ENCODE measurements at places on chromosomes 7 and 10.

GRCh38 chr10:86609920-86610319 lies 44.4 kb upstream of the OPN4 start:
- H3K27me3 ChIP-seq = no peaks in the 10 kb centered on the region
- H3K4me3 ChIP-seq = no peak overlapping the region
- no peak for DNase-seq
- no peaks in the 10 kb centered on the region for H3K36me3 ChIP-seq

- H3K36me3 ChIP-seq = no peaks in the 10 kb centered on the region
- no peak overlapping the region for H3K27ac ChIP-seq
- DNase-seq = no peak
- H3K4me3 ChIP-seq = no peak overlapping the region
- H3K27me3 ChIP-seq = no peaks in the 10 kb centered on the region
- H3K4me1 ChIP-seq = no peaks in the 10 kb centered on the region
Measured at GRCh38 chr10:8183241-8183704, 128.8 kb downstream of the GATA3 start.

- peaks cover 27% of the 10 kb centered on the region for H3K36me3 ChIP-seq
- no peaks in the 10 kb centered on the region for H3K27me3 ChIP-seq
- no peak overlapping the region for H3K4me3 ChIP-seq
- H3K27ac ChIP-seq = no peak overlapping the region
Measured at GRCh38 chr10:112962343-112962742, 12.3 kb downstream of the TCF7L2 start.

GRCh38 chr10:58577437-58577777 lies 64.7 kb downstream of the BICC1 start:
- H3K27me3 ChIP-seq = no peaks in the 10 kb centered on the region
- H3K27ac ChIP-seq = no peak overlapping the region
- H3K4me1 ChIP-seq = no peaks in the 10 kb centered on the region

- no peak for DNase-seq
- peaks cover 4% of the 10 kb centered on the region for H3K36me3 ChIP-seq
- no peak overlapping the region for H3K27ac ChIP-seq
- no peak overlapping the region for H3K4me3 ChIP-seq
- no peaks in the 10 kb centered on the region for H3K4me1 ChIP-seq
Measured at GRCh38 chr7:98464558-98464940, 63.7 kb upstream of the BAIAP2L1 start.

- no peaks in the 10 kb centered on the region for H3K4me1 ChIP-seq
- H3K4me3 ChIP-seq = no peak overlapping the region
- no peaks in the 10 kb centered on the region for H3K27me3 ChIP-seq
- no peak overlapping the region for H3K27ac ChIP-seq
- H3K36me3 ChIP-seq = no peaks in the 10 kb centered on the region
Measured at GRCh38 chr10:128429835-128430513, 303.8 kb upstream of the MKI67 start.

- H3K4me1 ChIP-seq = no peaks in the 10 kb centered on the region
- no peaks in the 10 kb centered on the region for H3K27me3 ChIP-seq
- DNase-seq = no peak
- no peak overlapping the region for H3K27ac ChIP-seq
Measured at GRCh38 chr7:134954197-134955082, 31.9 kb upstream of the AGBL3 start.

GRCh38 chr10:74927701-74928100 lies 101.3 kb downstream of the KAT6B start:
- H3K36me3 ChIP-seq = no peaks in the 10 kb centered on the region
- H3K27me3 ChIP-seq = no peaks in the 10 kb centered on the region
- peaks cover 11% of the 10 kb centered on the region for H3K4me1 ChIP-seq

DNA sequence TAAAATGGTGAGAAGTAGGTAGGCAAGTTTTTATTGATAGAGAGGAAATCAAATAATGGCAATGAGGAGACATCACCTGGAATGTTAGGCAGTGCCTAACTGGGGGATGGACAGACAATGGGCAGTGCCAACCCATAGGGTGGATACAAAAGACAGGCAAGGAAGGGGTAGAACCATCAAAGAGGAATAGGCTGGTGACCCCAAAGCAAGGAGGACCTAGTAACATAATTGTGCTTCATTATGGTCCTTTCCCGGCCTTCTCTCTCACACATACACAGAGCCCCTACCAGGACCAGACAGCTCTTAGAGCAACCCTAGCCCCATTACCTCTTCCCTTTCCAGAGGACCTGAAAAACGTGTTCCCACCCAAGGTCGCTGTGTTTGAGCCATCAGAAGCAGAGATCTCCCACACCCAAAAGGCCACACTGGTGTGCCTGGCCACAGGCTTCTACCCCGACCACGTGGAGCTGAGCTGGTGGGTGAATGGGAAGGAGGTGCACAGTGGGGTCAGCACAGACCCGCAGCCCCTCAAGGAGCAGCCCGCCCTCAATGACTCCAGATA lies 30.0 kb downstream of the PRSS2 start:
- no peak overlapping the region for H3K4me3 ChIP-seq
- peaks cover 20% of the 10 kb centered on the region for H3K27me3 ChIP-seq
- H3K4me1 ChIP-seq = peaks cover 2% of the 10 kb centered on the region

- H3K4me1 ChIP-seq = no peaks in the 10 kb centered on the region
- no peaks in the 10 kb centered on the region for H3K36me3 ChIP-seq
- peak; percentile 52 for DNase-seq
- no peaks in the 10 kb centered on the region for H3K27me3 ChIP-seq
Measured at GRCh38 chr10:50279489-50279888, 28.2 kb upstream of the ASAH2 start.

DNA sequence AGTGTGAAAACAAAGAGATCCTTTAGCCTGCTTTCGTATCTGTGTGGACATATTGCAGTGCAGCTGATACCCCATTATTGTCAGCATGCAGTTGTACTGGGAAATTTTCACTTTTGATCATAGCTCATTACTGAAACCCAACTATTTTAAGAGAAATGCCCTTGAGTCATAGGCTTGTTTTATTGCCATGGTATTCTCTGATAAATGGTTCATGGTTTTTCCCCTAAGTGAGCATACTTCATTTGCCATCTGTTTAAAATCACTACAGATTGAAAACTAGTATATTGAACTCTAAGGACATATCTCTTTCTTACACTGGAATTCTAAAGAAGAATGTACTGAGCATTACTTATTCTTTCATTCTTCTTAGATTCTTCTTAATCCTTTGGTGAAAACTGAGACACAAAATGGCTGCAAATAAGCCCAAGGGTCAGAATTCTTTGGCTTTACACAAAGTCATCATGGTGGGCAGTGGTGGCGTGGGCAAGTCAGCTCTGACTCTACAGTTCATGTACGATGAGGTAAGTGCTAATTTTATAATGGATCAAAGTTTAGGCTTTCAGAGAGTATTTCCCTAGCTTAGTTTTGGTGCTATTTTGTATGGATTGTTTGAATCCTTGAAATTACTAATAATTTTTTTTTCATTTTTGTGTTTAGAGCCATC lies 63.0 kb downstream of the RALA start:
- H3K4me3 ChIP-seq = no peak overlapping the region
- peaks cover 4% of the 10 kb centered on the region for H3K4me1 ChIP-seq

GRCh38 chr10:76411729-76412435 lies 980.5 kb downstream of the LRMDA start:
- H3K27me3 ChIP-seq = no peaks in the 10 kb centered on the region
- no peak overlapping the region for H3K4me3 ChIP-seq
- no peaks in the 10 kb centered on the region for H3K36me3 ChIP-seq
- no peaks in the 10 kb centered on the region for H3K4me1 ChIP-seq

- H3K27me3 ChIP-seq = 0 out of 2 replicates have a peak, but pooled peaks cover 1% of the 10 kb centered on the region
- peak; percentile 24 for DNase-seq
- H3K4me1 ChIP-seq = no peaks in the 10 kb centered on the region
- H3K27ac ChIP-seq = no peak overlapping the region
- peaks cover 3% of the 10 kb centered on the region for H3K36me3 ChIP-seq
Measured at GRCh38 chr7:128189231-128189930, 51.7 kb upstream of the LEP start.

- DNase-seq = no peak
- peaks cover 2% of the 10 kb centered on the region for H3K36me3 ChIP-seq
- no peak overlapping the region for H3K27ac ChIP-seq
- peaks cover 4% of the 10 kb centered on the region for H3K4me1 ChIP-seq
Measured at GRCh38 chr10:119653209-119653608, 2.0 kb downstream of the BAG3 start.

DNA sequence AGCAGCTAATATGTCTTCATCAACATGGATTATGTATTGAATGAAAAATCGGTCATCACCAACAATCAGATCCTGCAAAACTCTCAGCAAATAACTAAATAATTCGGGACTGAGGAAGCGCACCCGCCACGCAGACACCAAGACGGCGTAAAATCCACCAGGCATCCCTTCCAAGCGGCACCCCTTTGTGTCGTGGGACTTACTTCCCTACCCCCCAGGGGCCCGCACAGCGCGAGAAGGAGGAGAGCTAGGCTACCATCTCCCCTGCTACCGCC lies 721 bp downstream of the ARL3 start:
- DNase-seq = no peak
- H3K4me1 ChIP-seq = peaks cover 6% of the 10 kb centered on the region
- H3K27me3 ChIP-seq = no peaks in the 10 kb centered on the region
- H3K36me3 ChIP-seq = peaks cover 4% of the 10 kb centered on the region

- H3K27ac ChIP-seq = peak overlapping the region; percentile 88
- H3K27me3 ChIP-seq = no peaks in the 10 kb centered on the region
- no peaks in the 10 kb centered on the region for H3K36me3 ChIP-seq
- H3K4me3 ChIP-seq = peak overlapping the region; percentile 5
Measured at GRCh38 chr10:96310321-96310669, 6.1 kb downstream of the DNTT start.

DNA sequence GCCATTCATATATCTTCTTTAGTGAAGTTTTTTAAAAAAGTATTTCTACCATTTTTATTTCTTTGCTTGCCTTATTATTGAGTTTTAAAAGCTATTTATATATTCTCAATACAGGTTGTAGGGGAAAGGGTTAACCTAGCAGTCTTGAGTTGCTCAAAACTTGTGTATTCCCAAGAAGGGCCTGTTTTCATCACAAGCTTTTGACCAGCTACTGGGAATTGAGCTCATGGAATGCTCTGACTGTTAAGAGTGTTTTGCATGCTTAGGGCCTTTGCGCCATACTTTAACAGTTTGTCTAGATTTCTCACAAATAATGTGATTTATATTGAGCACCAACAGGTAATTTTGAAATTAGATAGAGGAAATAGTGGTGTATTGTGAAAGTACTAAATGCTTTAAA lies 72.0 kb upstream of the CALCR start:
- no peak for DNase-seq
- H3K27ac ChIP-seq = no peak overlapping the region
- no peaks in the 10 kb centered on the region for H3K27me3 ChIP-seq
- peak overlapping the region; percentile 18 for H3K4me3 ChIP-seq

DNA sequence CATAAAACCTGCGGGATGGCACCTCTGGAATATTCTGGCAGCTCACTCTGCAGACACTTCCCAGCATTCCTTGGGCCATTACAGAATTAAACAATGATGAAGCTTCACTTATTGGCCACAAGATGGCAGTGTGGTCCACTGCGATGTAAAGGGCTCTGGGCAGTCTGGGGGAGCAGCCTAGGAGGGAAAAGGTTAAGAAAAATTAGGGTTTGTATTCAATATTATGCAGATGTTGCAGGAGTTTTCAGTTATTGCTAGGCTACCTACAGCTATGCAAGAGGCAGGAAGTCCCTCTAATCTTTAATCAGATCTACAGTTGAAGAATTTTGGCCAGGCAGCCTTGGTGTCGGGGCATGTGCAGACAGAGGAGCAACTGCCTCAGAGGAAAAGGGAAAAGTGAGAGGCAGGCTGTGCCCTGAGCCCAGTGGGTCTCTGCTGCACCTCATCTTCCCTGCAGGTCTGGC lies 233.2 kb upstream of the PRSS1 start:
- H3K27me3 ChIP-seq = no peaks in the 10 kb centered on the region
- H3K4me1 ChIP-seq = no peaks in the 10 kb centered on the region
- H3K36me3 ChIP-seq = no peaks in the 10 kb centered on the region
- no peak overlapping the region for H3K27ac ChIP-seq
- DNase-seq = peak; percentile 60

DNA sequence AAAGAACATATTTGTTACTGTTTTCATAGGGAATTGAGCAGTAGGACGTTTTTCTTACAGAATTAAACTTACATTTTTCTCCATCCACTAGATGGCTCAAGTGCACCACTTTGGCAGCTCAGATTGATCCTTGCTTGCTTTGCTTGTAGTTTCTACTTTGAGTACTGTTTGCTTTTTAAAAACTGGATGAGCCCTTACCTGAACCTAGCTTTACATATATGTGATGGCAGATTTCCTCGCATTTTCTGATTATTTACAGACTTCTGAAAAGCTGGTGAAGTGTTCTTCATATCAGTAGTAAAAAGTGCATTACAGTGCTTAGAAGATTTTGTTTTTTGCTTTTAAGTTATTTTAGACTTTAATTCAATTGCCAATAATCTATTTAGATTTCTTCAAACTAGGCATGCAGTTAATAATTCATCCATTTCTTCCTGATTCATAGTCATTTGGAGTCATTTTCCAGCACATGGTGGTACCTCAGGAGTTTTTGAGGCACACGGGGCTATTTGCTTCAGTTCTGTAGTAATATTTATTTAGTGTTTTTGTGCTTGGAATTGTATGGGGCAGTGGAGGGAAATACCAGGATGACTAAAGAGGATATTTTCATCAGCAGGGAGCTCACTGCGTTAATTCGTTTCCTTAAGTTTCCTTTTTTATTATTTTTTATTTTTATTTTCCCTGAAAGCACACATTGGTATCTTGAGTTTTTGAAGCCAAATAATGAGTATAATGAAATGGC lies 57.3 kb downstream of the MAPK8 start:
- H3K4me1 ChIP-seq = no peaks in the 10 kb centered on the region
- H3K4me3 ChIP-seq = no peak overlapping the region
- H3K27me3 ChIP-seq = no peaks in the 10 kb centered on the region
- H3K36me3 ChIP-seq = no peaks in the 10 kb centered on the region
- no peak for DNase-seq
- H3K27ac ChIP-seq = no peak overlapping the region

DNA sequence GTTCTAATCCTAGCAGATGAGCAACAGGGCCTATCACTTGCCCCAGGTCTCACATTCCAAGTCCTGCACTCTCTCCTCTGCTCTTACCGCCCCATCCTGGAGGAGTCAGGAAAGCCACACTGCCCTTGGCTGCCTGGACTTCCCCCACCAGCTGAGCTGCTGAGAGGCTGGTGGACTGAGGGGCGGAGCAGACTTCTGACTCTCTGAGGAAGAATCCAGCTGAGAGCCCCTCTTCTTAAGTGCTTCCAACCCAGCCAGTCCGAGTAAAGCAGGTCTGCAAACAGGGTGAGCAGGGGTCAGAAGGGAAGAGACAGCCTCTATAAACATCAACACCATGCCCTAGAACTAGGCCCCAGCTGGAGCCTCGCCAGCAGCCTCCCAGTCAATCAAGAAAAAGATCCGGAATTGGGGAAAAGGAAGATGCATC lies 92.4 kb upstream of the TMEM72 start:
- peak; percentile 54 for DNase-seq

DNA sequence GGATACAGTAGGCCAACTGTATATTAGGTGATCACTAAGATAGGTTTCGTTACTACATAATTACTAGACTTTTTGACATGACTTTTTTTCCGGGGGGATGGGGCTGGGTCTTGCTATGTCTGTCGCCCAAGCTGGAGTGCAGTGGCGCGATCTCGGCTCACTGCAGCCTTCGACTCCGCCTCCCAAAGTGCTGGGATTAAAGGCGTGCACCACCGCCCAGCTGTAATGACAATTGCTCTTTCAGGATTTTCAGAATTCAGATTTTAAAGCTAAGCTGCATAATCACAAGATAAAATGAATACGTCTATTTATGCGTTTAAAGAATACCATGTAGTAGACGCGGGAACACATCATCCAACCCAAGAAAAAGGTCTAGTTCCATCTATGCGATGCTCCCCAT lies 982 bp downstream of the IDI1 start:
- no peaks in the 10 kb centered on the region for H3K27me3 ChIP-seq

- no peak for DNase-seq
- H3K27ac ChIP-seq = no peak overlapping the region
- peaks cover 10% of the 10 kb centered on the region for H3K36me3 ChIP-seq
- H3K27me3 ChIP-seq = no peaks in the 10 kb centered on the region
Measured at GRCh38 chr10:74332398-74332797, 181.4 kb downstream of the ADK start.
